ENCODE measurements at places on chromosomes 2 and 18.

DNA sequence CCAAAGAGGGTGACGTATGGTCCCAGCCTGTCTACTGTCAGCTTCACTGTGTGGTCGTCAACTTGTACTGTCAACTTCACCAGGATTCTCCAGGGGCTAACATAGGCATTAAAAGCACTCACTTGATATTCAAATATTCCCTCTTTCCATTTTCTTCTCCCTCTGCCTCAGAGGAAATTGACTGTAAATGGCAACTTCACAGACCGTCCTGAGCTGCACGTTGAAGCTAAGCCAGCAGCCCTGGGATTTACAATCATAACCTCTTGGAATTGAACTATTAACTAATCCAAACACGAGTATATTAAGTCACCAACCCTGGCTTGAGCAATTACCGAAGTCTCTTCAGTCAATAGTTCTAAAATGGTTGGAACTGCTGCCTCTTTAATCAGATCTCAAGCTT lies 38.5 kb downstream of the SLC4A3 start:
- no peak for DNase-seq

DNA sequence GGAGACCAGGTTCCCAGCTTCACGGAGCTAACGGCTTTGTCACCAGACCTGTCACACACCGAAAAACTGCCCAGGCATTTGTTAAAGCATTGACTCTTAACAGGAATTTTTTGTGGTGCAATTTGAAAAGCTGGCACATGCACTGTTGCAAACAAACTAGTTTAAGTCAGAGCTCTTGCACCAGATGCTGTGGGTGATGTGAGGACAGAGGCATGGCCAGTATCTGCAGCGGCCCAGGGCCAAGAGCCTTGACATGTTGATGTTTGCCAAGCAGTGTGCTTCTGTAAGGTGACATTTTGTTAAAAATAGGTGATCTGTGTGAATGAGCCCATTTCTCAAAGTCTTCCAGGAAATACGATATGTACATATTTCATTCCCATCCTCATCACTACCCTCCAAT lies 142.5 kb downstream of the MTCL1 start:
- no peak for DNase-seq

GRCh38 chr18:32095192-32095899 lies 3.7 kb downstream of the RNF138 start:
- DNase-seq, result no peak

DNA sequence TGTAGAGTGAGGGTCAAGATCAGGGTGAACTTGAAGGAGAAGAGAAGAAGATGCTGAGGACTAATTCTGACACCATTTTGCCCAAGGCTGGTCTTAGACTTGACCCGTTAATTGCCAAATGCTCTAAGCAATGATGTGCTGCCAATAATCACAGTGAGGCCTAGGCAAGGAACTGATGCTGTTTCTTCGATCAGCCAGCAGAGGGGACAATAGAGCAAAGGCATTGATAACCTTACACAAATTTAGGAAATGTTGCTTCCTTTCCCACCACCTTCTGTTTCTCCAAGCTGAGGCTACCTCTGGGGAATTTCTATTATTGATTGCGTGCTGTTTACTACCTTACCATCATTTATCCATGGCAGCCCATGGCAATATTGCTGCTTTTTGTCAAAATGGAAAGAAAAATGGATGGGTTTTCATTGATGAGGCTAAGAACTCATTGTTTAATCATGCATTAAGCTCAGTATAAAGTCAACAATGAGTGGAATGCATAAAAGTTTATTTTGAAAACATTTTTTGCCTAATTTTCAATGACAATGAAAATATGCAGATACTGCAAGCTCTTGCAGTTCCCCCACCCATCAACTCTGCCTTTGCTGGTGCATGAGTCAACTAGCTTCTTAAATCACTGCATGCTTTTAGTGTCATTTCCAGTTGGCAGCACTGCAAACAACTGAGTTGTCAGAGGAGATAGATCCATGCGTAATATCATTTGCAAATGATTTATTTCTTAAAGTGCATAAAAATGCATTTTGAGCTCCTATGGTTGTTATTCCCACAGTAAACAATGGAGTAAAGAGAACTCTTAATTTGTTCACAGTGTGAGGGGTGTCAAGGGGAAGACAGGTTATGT lies 116.4 kb upstream of the NYAP2 start:
- no peak for DNase-seq

DNA sequence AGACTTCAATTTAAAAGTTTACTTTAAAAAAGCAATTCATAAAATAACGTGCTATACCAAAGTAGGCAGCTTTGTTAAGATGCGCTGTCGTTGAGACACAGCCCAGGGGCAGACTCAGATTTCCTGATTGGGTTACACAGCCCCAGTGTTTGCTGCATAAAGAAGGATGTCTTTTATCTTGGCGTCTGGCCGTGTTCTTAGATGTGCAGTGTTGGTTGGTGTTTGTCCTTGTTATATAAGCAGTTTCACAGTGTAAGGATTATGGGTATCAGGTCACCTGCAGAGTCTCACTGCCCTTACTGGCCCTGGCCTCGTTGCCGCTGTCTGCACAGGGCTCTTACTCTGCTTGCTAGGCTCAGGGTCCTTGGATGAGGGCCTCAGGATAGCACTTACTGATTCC lies 108.5 kb downstream of the WDSUB1 start:
- no peak for DNase-seq

DNA sequence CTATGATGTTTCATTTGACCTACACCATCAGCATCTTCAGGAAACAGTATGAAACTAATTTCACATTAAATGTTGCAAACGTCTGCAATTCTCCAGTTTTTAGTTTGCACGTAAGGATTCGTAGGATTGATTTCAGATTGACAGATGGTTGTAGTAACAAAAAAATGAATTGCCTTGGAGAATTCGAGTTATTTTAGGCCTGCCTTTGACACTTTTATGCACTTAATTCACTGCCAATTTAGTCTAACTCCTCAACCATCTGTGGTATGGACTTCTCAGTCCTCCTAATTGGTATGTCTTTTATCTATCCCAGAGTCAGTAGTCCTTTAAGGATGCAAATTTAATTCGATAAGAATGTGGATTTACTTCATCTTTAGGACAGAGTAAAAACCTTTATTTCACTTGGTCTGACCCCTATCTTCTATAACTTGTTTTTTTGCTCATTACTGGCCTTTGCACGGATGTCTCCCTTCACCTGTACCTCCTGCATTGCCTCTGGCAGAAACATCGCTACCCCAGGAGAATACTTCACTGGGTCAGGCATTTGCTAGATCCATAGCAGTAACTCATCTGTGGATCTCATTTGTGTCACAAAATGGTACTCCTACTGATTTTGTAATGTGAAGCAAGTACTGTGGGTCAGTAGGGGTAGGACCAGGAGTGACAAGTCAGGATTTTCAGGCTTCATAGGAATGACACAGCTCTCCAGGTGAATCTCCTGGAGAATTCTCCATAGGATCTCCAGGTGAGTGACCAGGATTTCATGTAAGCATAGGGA lies 3.9 kb downstream of the RPL37A start:
- no peak for DNase-seq

GRCh38 chr18:44013871-44014270 lies 666.8 kb upstream of the SETBP1 start:
- DNase-seq, result no peak

Measured in Peyer's patch (tissue), 4 donors.